Activated CD8-positive, alpha-beta memory T cell treated with anti-CD3 and anti-CD28 coated beads, Interleukin-2, amount 10 ng/mL, durations not matched to agents 7 days and 5 days (primary cell): ENCODE measurements at places on chromosomes 16 and 17. TPM values are rescaled to one million over a fixed set of nuclear protein-coding genes. Genes with fewer than 3 reads are reported as not detected.

- no peaks in the 10 kb centered on the region for H3K36me3 ChIP-seq
- H3K4me1 ChIP-seq: no peaks in the 10 kb centered on the region
- H3K27me3 ChIP-seq: no peaks in the 10 kb centered on the region
Measured at GRCh38 chr16:5885521-5885920, 787.9 kb upstream of the EEF2KMT start.

DNA sequence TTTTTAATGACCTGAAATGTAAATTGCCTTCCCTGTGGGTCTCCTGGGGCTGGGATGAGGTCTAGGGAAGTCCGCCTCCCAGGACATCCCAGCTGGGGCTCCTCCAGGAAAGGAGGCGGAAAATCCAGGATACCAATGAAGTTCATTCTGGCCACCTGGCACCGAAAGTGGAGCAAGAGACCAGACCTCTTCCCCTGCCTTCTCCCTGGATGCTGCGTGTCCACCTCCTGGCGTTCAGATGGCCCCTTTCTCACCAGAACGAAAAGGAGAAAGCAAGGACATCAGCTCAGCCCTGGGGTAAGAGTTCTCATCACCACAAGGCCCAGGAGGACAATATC, 20.4 kb downstream of the RBFOX3 start:
- no peaks in the 10 kb centered on the region for H3K36me3 ChIP-seq
- no peak for DNase-seq
- H3K4me3 ChIP-seq: no peak overlapping the region
- H3K27me3 ChIP-seq: no peaks in the 10 kb centered on the region

DNA sequence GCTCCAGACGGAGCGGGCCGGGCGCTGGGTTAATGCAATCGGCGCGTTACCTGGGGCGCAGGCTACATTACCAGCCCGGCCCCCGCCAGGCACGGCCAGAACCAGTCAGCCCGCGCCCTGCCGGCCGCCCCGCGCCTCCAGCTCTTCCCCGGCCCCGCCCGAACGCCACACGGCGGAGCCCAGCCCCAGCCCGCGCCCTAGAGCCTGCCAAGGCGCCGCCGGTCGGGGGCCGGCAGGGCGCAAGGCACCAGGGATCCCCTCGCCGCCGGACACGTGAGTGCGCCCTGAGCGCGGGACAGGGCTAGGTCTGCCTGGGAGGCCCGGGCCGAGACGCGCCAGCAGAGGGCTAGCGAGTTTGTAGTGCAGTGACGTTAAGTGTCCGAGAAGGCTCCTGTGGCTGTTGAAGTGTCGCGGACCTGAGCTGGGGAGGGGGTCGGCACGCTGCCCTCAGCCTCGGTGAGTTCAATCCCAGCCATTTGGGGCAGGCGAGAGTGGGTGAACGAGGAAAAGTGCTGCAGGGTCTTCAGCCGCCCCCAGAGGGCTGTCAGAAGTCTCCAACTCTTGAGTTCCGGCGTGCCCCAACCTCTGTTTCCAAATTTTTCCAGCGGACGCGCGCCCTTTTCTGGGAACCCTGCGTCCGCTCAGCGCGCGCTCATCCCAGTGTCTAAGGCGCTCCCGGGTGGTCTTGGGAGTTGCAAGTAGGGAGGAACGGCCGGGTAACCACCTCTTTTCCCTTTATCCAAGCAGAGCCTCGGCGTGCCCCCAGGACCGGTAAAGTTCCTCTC, at the start of gene SLC6A2:
Gene SLC6A2 (plus strand): TSS at position 92 of the 785 bp plus-strand sequence. CDS start 707 bp downstream, outside the sequence.
- no peak within 1 kb of the TSS for H3K27ac ChIP-seq
- H3K36me3 ChIP-seq: no peaks in the 10 kb centered on the region
- no peak for DNase-seq

The TEKT1 gene
- total RNA-seq: not detected

The TMEM92 gene
- 0.09 TPM for total RNA-seq

The ADAMTS18 gene
- total RNA-seq: not detected

The CDT1 gene
- 191 TPM for total RNA-seq

The TBC1D16 gene
- total RNA-seq: 1.2 TPM
